ENCODE measurements at places on chromosomes 6 and 20. TPM values are rescaled to one million over a fixed set of nuclear protein-coding genes. Genes with fewer than 3 reads are reported as not detected.
A peak's percentile ranks its signal among the peaks of the same experiment; 100 is the strongest.

The CRISP3 gene
- not detected for total RNA-seq

- H3K36me3 ChIP-seq: no peaks in the 10 kb centered on the region
- DNase-seq: peak; percentile 83
- H3K4me3 ChIP-seq: peak within 1 kb of the TSS; percentile 88
- H3K4me1 ChIP-seq: peaks cover 8% of the 10 kb centered on the region
Measured at GRCh38 chr6:28399350-28400121, at the start of gene ZSCAN12. Gene ZSCAN12, minus strand, starts transcription at chr6:28399747. Its CDS starts 1,342 bp downstream, at chr6:28398405.

- H3K27me3 ChIP-seq: no peaks in the 10 kb centered on the region
- no peaks in the 10 kb centered on the region for H3K36me3 ChIP-seq
- H3K4me3 ChIP-seq: no peak overlapping the region
- H3K27ac ChIP-seq: no peak overlapping the region
- no peak for DNase-seq
- H3K4me1 ChIP-seq: peaks cover 57% of the 10 kb centered on the region
Measured at GRCh38 chr6:156790711-156791319, 13.6 kb downstream of the ARID1B start.

The HLA-DQB1 gene
- 5.7 TPM for total RNA-seq

The VSX1 gene
- total RNA-seq: not detected

DNA sequence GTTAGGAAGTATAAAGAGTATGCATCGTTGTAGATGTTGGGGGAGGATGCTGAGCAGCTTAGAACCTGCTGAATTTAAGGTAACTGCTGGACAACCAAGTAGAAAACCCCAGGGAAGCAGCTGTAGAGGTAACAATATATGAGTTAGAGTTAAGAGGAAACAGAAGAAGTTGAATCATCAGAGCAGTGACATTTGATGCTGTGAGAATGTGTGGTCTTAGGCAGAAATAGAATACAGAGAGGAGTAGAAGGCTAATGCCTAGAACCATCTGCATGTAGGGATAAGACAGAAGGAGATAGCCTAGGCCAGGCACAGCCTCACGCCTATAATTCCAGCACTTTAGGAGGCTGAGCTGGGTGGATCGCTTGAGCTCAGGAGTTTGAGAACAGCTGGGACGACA lies 22.6 kb upstream of the DYNLRB1 start:
- H3K4me3 ChIP-seq: no peak overlapping the region
- DNase-seq: no peak
- peaks cover 16% of the 10 kb centered on the region for H3K36me3 ChIP-seq

DNA sequence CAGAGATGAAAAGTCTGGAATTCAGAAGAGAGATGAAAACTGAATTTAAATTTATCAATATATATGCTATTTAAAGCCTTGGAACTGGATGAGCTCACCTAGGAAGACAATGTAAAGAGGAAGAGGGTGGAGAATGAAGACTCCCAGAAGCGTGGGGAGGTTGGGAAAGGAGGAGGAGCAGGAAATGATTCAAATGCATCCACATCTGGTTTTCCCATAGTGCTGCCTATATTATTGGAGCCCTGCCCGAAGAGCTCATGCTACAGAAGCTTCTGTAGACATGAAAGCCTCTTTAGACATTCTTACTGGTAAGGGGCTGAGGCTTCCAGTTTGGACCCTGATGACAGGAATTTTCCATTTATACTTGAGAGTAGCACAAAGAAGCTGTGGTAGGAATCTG lies 19.2 kb downstream of the PDE7B start:
- no peak for DNase-seq
- no peaks in the 10 kb centered on the region for H3K36me3 ChIP-seq
- H3K27me3 ChIP-seq: no peaks in the 10 kb centered on the region
- no peak overlapping the region for H3K4me3 ChIP-seq
- no peaks in the 10 kb centered on the region for H3K4me1 ChIP-seq

The C2 gene
- total RNA-seq: 3.1 TPM

DNA sequence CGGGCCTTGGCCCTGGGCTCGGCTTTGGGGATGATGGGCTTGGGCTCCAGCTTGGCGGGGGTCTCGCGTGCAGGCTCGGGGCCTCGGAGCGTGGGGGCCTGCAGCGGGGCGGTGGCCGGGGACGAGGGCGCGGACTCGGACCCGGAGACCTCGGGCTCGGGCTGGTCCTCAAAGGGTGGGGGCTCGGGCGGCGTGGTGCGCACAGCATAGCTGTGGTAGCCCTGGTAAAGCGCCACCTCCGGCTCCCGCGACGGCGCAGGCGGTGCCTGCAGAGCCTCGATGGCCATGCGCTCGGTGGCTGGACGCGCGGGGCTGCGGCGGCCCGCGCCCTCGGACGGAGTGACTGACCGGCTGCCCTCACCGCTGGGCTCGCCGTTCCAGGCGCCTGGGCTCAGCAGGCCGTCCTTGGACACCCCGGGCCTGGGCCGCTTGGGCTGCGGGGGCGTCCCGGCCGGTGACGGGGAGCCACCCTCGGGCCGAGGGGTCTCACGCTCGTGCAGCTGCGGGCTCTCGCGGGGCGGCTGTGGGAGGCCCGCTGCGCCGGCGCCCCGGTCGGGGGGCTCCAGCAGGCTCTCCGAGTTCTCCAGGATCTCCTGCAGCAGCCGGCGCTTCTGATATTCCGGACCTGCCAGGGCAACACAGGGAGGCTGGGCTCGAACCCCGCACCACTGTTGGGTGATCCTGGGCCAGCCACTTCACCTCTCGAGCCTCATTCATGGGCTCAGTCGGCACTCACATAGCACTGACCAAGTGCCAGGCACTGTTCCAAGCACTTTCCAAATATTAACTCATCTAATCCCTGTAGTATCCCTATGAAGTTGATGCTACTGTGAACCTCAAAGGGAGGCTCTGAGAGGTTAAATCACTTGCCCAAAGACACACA lies 71.0 kb downstream of the JPH2 start:
- H3K4me3 ChIP-seq: no peak overlapping the region
- no peaks in the 10 kb centered on the region for H3K36me3 ChIP-seq
- H3K4me1 ChIP-seq: no peaks in the 10 kb centered on the region
- no peaks in the 10 kb centered on the region for H3K27me3 ChIP-seq
- H3K27ac ChIP-seq: no peak overlapping the region
- DNase-seq: no peak

DNA sequence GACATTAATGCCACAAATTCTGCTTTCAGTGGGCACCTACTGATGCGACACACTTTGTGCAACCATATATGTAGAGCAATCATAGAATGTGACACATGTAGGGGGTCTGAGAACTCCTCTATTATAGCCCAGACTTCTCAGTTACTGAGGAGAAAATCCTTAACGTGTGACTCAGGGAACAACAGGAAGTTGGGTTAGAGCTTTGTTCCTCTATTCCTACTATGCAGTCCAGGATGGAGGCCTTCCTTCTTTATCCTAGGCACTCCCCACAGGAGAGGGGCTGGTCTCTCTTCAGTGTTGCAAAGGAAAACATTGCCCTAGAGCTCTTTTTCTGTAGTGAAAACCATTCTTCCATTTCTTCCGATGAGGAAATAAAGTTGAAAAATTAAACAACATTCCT lies 39.6 kb upstream of the RCAN2 start:
- no peak for DNase-seq
- H3K4me3 ChIP-seq: no peak overlapping the region
- H3K27me3 ChIP-seq: no peaks in the 10 kb centered on the region
- H3K27ac ChIP-seq: no peak overlapping the region

DNA sequence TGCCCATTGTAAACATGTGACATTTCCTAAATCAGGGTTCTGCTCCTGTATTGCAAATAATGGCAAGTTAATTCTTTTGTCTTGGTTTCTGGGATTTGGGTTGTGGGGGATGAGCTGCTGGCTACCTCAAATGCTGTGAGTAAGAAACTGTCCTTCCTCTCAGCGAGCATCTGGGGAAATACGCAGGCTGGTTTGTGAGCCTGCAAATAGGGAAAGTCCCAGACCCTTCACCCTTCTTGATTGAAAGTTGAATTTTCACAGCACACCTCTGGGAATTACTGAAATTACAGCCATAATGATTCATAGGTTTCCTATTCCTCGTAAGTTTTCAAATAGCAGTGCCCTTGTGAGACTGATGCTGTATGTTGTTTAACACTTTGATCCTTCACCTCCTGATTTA lies 138.1 kb downstream of the TBXT start:
- H3K36me3 ChIP-seq: no peaks in the 10 kb centered on the region
- no peaks in the 10 kb centered on the region for H3K27me3 ChIP-seq

DNA sequence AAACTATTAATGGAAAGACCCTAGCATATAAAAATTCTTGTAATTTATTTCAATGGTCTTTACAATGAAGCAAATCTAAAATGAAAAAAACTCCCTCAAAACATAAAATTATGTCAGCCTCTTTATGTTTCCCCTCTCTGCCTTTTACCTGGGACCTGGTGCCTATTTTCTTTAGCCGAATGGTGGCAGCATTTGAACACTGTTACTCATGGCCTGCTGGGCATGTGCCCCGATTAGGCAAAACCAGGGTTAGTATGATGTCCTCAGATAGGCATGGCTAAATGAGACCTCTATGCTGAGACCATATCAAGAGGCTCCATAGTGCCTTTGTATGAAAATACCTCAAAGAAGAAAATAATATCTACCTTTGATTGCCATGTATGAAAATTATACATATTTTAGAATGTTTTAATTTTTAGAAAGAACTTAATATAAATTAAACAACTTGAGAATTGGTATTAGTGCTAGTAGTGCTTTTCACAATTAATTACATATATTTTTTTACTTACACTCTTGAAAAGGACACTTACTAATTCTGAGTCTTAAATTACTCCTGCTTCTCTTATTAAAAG lies 22.5 kb upstream of the C6orf58 start:
- no peak for DNase-seq
- no peaks in the 10 kb centered on the region for H3K36me3 ChIP-seq
- H3K27ac ChIP-seq: no peak overlapping the region
- no peaks in the 10 kb centered on the region for H3K4me1 ChIP-seq

The ETV7 gene
- not detected for total RNA-seq

DNA sequence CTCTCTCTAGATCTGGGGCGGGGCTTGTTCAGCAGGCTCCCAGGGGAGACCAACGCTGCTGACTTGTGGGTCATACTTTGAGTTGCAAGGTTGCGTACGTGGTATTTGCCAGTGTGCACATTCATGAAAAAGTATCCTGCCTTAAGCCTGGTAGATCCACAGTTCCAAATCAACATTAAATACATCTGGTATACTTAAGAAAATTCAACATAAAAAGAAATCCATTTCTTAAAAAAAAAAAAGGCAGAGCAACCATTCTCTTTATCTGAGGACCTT lies 81.4 kb downstream of the SLC22A3 start:
- no peaks in the 10 kb centered on the region for H3K36me3 ChIP-seq
- H3K4me1 ChIP-seq: no peaks in the 10 kb centered on the region
- no peak overlapping the region for H3K4me3 ChIP-seq
- H3K27ac ChIP-seq: no peak overlapping the region

GRCh38 chr6:114339706-114340105 lies 3.1 kb downstream of the HS3ST5 start:
- no peak for DNase-seq
- no peak overlapping the region for H3K4me3 ChIP-seq
- no peaks in the 10 kb centered on the region for H3K36me3 ChIP-seq
- no peaks in the 10 kb centered on the region for H3K4me1 ChIP-seq
- no peaks in the 10 kb centered on the region for H3K27me3 ChIP-seq

The LY6G6F gene
- total RNA-seq: not detected

DNA sequence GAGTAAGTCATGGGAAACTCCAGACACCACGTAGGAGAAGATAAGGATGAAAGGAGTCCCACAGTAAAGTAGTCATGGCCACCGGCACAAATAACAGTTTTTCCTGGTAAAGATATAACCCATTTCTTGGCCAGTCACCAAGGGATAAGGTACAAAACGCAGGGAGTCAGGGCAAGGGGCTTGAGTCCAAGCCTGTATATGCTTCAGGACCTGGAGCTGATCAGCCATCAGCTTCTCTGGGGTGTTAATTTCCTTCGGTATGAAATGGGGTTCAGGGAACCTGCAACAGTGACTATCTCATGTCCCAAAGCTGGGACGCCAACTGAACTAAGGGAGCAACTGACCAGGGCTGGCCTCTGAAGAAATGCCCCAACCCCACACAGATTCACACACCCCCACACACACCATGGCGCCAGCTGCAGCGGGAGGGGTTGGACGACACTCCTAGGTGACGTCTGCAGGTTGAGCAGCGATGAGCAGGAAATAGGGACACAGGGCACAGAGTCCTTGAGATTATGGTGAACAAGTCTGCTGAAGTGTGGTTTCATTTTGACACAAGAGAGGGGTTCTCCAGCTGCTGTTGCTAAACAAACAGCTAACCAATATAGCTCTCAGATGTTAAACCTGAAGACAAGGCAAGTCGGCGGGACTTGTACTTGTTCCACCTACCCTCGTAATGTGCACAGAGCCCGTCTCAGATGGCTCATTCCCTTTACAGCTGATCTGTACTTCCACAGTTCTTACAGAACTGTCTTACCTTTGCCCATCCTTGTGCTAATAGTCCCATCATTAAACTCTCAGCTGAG lies 7.4 kb upstream of the ADTRP start:
- DNase-seq: peak; percentile 47
- H3K4me1 ChIP-seq: no peaks in the 10 kb centered on the region
- H3K27me3 ChIP-seq: no peaks in the 10 kb centered on the region
- H3K36me3 ChIP-seq: no peaks in the 10 kb centered on the region
- peak overlapping the region; percentile 7 for H3K4me3 ChIP-seq

- no peak overlapping the region for H3K4me3 ChIP-seq
- no peaks in the 10 kb centered on the region for H3K4me1 ChIP-seq
- no peak for DNase-seq
- H3K27me3 ChIP-seq: no peaks in the 10 kb centered on the region
- no peak overlapping the region for H3K27ac ChIP-seq
Measured at GRCh38 chr6:132253211-132253610, 148.1 kb downstream of the MOXD1 start.

GRCh38 chr6:159902620-159903019 lies 11.8 kb downstream of the MAS1 start:
- no peaks in the 10 kb centered on the region for H3K4me1 ChIP-seq
- no peaks in the 10 kb centered on the region for H3K27me3 ChIP-seq
- H3K36me3 ChIP-seq: no peaks in the 10 kb centered on the region
- H3K27ac ChIP-seq: no peak overlapping the region
- no peak overlapping the region for H3K4me3 ChIP-seq

DNA sequence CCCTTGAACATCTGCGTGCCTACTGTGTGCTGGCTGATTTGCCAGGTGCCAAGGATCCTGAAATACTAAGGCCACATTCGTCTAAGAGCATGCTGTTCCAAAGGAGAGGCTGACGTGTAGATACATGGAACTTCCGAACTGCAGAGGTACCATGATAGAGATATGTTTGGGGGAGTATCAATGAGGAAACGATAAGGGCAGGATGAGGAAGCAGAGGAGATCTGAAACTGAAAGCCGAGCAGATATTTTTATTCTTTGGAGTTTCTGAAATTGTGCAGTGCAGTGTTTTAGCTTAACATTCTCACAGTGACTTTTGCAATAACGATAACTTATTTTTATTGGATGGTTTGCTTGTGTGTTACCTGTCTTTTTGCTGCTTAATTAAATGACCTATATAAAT lies 24.3 kb downstream of the BMP6 start:
- no peaks in the 10 kb centered on the region for H3K27me3 ChIP-seq
- H3K27ac ChIP-seq: no peak overlapping the region
- H3K4me1 ChIP-seq: no peaks in the 10 kb centered on the region
- H3K36me3 ChIP-seq: no peaks in the 10 kb centered on the region

The SIRPD gene
- total RNA-seq: 0.16 TPM

GRCh38 chr20:25050501-25051350 lies 7.2 kb downstream of the ACSS1 start:
- H3K4me3 ChIP-seq: no peak overlapping the region
- DNase-seq: no peak
- H3K27me3 ChIP-seq: no peaks in the 10 kb centered on the region
- no peaks in the 10 kb centered on the region for H3K36me3 ChIP-seq
- no peak overlapping the region for H3K27ac ChIP-seq
- peaks cover 15% of the 10 kb centered on the region for H3K4me1 ChIP-seq

The TSHZ2 gene
- 59.2 TPM for total RNA-seq

GRCh38 chr6:30127238-30128093 lies 8.5 kb upstream of the TRIM40 start:
- no peak overlapping the region for H3K27ac ChIP-seq
- H3K36me3 ChIP-seq: no peaks in the 10 kb centered on the region
- H3K4me1 ChIP-seq: peaks cover 4% of the 10 kb centered on the region
- DNase-seq: no peak
- no peak overlapping the region for H3K4me3 ChIP-seq
